ENCODE measurements at places on chromosomes 5 and 9.

DNA sequence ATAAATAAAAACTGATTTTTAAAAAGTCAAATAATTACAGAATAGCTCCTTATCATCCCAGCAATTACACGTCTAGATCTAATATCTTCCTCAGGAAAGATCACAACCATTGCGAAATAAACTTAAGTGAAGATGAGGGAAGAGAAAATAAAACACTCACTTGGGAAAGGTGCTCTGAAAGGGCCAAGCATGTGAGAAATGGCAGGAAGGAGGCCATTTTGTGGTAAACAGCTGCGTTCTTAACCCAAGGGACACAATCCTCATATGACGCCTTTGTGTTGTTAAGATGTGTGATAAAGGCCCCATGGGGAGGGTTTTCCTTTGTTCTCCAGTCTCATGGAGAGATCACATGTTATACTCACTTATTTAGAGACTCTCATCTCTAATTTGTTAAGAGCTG is 32.5 kb downstream of the JAKMIP2 start:
- DNase-seq, result no peak

GRCh38 chr5:132459031-132459982 is 31.3 kb downstream of the IRF1 start:
- no peak for DNase-seq

- no peak for DNase-seq
Measured at GRCh38 chr5:135578685-135579341, at the start of gene CXCL14. Gene CXCL14, minus strand, starts transcription at chr5:135578991. Its CDS starts 213 bp downstream, at chr5:135578778.

GRCh38 chr9:136177224-136177623 is 27.7 kb downstream of the LHX3 start:
- no peak for DNase-seq

DNA sequence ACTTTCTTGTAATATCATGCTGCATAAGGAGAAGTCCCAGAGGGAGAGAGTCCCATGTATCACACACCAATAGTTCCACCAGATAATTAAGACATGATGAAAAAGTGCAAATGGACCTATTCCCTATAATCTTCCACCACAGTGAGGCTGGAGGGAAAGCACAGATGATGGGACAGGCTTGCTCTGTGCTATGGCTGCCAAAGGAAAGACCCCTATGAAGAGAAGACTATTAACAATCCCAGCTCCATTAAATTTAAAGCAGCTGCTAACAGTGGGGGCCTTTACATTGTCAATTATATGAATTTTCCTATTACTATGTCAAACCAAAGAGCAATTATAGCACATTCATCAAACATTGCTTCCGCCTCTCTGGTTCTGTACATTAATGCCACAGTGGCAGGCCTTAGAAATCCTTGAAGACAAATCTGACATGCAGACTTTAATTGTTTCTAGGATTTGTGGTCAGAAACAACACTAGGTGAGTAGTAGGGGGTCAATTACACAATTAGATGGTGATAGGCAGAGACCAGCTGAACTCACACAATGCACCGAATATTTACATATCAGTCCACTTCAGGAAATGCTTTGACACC is 551.3 kb downstream of the TLE1 start:
- DNase-seq, result no peak

- no peak for DNase-seq
Measured at GRCh38 chr9:93045521-93045920, 13.0 kb upstream of the SUSD3 start.

DNA sequence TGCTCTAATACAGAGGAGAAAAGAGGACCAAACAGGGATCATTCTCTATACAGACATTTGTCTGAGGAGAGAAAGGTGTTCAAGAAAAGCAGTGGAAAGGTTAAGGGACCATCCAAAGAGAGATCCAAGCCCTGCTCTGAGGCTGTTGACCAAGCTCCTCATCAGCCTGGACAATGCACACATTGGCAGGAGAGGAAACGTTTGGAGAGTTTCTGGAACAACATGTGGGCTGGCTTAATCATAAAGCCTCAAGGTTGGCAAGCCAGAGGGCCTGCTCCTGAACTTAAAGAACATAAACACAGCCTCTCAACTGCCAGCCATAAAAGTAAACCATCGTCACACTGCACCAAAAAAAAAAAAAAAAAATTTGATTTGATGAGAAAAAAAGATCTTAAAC is 184.4 kb upstream of the SLC12A2 start:
- no peak for DNase-seq

DNA sequence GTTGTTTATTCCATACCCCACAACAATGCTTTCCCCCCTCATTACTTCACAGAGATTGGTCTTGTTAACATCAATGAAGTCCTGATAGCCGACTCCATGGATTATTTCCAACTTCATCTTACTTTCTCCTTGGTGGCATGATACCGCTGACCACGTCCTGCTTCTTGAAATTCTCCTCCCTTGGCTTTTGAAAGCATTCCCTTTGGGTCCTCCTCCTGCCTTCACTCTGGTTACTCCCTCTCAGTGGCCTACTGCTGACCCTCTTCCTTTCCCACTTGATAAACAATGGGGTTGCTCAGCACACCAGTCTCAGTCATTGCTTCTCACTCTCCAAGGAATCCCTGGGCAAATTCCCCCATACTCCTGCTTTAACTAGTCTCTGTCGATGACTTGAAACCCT is 283.9 kb downstream of the SEC61B start:
- DNase-seq, result no peak

GRCh38 chr5:145521066-145521465 is 314.1 kb downstream of the PRELID2 start:
- DNase-seq, result no peak

- DNase-seq, result no peak
Measured at GRCh38 chr9:6873857-6874256, 116.1 kb downstream of the KDM4C start.

DNA sequence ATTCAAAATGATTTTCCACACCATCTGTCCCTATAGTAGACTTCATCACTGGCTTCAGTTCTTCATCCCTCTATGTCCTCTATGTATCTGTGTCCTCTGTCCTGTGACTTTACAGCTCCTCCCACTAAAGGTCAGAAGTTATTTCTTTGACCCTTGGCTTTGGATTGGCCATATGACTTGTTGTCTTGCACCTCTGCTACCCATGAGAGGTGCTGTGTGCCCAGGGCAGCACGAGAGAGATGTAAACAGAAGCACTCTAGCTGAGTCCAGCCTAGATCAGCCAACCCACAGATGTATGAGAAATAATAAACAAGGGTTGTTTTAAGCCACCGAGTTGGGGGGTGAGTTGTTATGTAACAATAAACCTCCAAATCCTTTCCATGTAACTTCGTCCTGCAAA is 63.4 kb upstream of the ENTREP1 start:
- no peak for DNase-seq

DNA sequence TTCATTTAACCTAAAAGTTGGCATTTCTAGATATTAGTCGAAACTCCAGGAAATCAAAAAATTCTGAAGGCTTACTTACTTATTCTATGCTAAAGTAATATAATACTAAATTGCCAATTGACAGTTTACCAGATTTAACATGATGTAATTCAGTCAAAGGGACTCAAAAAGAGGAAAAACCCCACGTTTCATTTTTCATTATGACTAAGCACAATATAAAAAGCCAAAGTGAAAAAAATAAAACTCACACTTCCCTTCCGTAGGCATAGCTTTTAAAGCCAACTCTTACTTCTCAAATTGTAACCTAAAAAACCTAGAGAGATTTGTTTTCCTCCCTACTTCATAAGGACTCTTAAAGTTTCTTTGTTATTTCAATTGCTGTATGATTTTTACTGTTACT is 146.6 kb downstream of the RAPGEF6 start:
- no peak for DNase-seq

GRCh38 chr5:68406767-68407241 is 191.2 kb downstream of the PIK3R1 start:
- no peak for DNase-seq

DNA sequence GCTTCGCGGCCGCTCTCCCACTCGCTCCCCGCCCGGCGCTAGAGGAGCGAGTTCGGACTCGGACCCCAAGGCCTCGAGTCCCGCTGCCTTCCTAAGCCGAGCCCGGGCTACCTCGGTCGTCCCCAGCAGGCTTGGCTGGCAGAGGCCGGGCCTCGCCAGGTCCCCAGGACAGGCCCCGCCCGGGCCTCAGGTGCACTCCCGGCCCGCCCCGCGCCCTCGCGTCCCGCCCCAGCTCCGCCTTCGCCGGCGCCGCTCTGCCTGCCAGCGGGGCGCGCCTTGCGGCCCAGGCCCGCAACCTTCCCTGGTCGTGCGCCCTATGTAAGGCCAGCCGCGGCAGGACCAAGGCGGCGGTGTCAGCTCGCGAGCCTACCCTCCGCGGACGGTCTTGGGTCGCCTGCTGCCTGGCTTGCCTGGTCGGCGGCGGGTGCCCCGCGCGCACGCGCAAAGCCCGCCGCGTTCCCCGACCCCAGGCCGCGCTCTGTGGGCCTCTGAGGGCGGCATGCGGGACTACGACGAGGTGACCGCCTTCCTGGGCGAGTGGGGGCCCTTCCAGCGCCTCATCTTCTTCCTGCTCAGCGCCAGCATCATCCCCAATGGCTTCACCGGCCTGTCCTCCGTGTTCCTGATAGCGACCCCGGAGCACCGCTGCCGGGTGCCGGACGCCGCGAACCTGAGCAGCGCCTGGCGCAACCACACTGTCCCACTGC is at the start of gene SLC22A5:
Gene SLC22A5 (plus strand): TSS at position 237 of the 707 bp plus-strand sequence. CDS start 263 bp downstream, at position 500.
- DNase-seq, result no peak

DNA sequence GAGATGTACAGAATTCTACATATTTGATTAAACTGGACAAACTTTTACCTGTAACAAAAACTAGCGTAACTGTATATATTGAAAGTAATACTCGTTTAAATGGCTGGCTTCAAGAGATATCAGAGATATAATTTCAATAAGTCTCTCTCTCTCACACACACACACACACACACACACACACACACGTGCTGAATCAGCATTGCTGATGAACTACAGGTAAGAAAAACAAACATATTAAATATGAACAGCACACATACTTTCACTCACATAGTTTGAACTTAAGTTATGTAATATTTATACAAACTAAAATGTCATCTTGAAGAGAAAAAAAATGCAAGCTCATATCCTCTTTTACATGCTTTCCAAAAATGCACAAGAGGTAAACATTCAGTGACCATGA is 145.4 kb downstream of the BNC2 start:
- no peak for DNase-seq

- DNase-seq, result no peak
Measured at GRCh38 chr5:39461007-39461682, 36.4 kb upstream of the DAB2 start.

DNA sequence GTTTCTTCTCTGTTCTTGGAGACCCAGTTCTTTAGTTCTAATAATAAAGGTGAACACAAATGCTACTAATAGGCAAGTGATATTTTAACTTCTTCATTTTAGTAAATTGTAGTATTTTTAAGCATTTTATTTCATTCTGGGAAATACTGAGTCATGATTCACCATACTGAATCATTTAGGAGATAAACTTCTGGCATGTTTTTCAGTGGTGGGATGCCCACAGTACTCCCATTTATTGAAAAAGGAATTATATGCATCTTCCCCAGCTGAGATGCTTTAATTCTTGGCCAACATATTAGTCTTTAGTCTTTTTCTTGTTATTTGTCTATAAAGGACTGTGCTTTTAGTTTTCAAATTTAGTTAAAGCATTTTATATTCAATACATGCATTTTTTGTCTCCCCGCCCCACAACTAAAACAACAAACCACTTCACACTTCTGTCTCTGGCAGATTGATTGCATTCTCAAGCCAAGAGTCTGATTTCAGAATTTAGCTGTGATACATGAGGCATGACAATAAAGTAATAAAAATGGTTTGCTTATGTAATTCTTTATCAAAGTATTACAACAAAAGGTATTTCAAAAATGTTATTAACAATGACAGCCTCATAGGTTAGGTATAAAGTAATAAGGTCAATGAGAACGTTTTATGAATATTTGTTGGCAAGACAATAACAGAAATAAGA is 125.2 kb upstream of the CDH18 start:
- DNase-seq, result no peak

DNA sequence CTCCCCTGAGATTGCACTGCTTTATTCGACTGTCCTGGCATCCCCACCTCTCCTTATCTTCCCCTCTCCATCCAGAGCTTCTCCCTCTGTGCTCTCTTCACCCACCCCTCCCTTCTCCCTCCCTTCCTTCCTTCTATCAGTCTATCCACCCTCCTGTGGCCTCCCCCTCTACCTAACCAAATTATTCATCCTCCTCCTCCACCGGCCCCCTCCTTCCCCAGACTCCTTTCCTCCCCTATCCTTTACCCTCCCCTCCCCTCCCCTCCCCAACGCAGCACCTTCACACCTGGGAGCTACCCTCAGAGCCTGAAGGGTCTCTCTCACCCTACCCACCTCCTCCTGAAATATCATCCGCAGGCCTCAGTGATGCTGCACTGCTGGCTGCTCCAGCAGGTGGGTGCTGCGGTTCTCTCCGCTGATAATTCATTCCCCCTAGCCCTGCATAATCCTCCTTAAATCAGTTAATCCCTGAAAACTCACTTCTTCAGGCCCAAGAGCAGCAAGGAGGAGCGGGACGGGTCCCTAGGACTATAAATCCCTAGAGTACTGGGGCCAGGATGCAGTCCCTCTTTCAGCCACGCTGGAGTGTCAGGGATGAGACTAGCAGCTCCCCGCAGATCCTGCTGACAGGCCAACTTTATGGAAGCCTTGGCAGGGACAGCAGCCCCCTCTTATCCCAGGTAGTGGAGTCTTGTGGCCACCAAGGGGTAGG is 97.8 kb downstream of the PCDH1 start:
- no peak for DNase-seq

DNA sequence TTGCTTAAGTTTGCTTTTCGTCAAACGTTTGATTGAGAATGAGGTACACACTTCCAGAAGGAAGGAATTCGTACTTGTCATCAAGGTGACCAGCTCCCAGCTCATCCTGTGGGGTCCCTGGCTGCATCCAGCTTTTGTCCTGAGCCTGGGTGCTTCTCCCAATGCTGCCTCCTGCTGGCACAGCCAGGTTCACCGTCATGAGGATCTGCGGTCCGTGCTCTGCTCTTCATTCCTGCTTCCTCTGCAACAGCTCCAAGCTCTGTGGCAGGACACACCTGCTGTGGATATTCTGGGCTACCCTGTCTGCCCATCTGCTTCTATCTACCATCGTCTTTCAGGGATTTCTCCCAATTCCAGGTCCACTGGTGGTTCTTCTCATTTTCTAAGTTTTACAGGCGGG is 13.3 kb upstream of the UBE2QL1 start:
- no peak for DNase-seq

DNA sequence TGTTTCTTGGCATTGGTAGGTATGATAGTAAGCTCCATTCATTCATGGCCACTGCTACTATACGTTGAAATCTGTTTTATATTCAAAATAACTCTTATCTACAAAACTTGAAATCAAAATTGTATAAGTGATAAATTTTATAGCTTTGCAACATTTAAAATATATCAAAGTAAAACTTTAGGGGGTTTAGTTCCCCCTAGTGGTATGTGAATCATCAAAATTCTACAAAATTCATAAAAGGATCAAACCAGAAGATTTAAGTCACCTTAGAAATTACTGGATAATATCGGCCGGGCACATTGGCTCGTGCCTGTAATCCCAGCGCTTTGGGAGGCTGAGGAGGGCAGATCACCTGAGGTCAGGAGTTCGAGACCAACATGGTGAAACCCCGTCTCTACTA is 243.0 kb upstream of the CDH18 start:
- no peak for DNase-seq

DNA sequence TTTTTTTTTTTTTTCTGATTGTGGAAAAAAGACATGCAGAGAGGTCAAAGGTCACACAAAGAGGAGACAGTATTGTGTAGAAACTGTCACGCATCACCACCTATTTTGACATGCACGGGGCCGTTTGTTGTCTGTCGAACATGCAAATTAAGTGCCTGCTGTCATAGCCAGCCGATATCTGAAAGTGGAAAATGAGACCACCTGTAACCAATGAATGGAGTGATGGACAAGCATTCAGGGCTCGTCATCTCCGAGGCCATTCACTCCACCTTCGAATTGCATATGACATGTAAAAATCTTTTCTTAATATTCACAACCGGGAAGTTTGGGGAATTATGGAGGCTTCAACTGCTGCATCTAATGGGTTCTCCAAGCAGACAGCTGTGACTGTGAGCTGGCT is 512.2 kb upstream of the ADAMTS16 start:
- DNase-seq, result no peak

All from COLO829 (cell line).